ENCODE measurements at places on chromosomes 4 and X.

DNA sequence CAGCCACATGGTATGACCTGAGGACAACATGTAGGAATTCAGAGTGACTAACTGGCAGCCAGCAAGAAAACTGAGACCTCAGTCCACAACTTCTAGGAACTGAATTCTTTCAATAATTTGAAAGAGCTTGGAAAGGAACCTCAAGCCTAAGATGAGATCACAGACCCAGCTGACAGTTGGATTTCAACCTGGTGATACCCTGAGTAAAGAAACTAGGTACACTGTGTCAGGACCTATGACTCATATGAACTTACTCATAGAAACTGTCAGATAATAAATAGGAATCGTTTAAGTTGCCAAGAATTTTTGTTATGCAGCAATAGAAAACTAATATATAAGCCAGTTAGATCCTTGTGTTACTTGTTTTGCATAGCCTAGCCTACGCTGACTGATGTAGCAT lies 102.4 kb upstream of the DCAF12L1 start:
- no peak for DNase-seq

- no peak for DNase-seq
These were observed 25.7 kb downstream of the USP53 start for GRCh38 chr4:119238068-119238722.

- DNase-seq: peak; percentile 89
These were observed 62.5 kb downstream of the PGRMC2 start for GRCh38 chr4:128225148-128225547.

DNA sequence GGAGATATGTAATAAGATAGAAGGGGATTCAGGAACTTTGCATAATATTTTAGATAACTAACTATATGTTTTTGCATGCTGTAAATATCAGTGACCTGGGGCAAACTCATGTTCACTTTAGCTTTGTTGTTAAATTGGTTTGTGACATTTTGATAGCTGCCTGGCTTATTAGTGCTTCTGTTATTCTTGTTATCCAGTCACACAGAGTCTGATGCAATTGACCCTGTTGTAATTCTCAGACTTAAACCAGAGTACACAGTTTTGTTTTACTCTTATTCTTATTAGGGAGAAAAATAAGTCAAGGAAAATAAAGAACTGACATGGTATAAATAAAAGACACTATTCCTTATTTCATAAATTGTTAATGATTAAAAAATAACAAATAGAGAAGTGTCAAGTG lies 516.7 kb upstream of the SLIT2 start:
- no peak for DNase-seq

GRCh38 chr4:143243041-143243440 lies 58.3 kb downstream of the USP38 start:
- DNase-seq: no peak

DNA sequence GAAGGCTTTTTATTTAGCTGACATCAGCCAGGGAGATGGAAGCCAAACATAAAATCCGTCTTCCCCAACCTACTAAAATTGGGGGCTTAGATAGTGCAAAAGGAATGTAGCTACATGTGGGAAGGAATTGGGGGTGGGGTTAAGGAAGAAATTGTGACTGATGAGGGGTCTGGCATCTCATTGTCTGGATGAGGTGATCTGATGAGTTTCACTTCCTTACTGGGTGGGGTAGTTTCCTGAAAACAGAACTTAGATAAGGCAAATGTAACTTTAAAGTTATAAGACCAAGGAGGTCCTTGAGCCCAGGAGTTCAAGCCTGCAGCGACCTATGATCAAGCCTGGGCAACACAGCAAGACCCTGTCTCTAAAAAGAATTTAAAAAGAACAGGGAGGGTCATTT lies 105.5 kb upstream of the NEIL3 start:
- no peak for DNase-seq

- no peak for DNase-seq
These were observed 35.3 kb upstream of the VSIG4 start for GRCh38 chrX:66074920-66075879.

DNA sequence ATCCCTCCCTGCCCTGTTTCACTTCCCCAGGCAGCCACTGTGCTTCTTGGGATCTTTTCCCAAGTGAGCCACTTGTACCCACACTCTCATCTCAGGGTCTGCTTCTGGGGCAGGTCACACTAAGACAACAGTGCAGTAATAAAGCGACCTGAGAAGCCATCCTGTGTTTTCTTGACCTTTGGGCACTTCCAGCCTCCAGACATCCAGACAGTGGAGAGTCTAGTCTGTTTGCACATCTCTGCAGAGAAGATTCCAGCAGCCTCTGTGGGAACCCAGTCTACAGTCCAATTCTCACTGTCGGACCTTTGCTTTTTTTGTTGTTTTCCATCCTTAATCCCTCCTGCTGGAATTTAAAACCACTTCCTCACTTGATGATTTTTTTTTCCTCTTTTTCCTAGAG lies 50.3 kb upstream of the ATP6AP2 start:
- DNase-seq: no peak

GRCh38 chr4:95153182-95153581 lies 395.4 kb downstream of the BMPR1B start:
- no peak for DNase-seq

- no peak for DNase-seq
These were observed 70.7 kb downstream of the RASL11B start for GRCh38 chr4:52932591-52933470.

DNA sequence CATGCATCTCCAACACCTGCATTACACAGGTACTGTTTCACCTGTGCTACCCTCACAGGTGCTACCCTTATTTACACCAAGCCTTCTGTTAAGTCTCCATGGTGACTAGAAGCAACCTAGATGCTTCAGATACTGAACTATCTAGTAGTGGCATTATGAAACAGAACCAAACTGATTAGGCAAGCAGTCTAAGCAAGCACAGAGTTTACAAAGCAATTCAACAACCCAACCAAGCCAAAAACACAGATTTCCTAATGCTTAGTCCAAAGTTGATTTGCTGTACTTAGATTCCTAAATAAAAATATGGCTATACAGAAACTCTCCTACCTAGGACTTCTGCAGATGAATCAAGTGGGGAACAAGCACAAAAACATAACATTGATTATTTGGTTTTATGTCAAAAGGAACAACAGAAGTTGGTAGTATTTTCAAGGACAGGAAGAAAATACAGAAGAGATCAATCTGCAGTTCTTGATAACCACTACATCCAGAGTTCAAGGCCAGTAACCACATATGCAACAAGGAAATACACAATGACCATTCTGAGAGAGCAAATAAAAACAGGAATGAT lies 3.2 kb downstream of the TAPT1 start:
- no peak for DNase-seq

GRCh38 chr4:130576218-130576617 lies 1480.3 kb downstream of the C4orf33 start:
- no peak for DNase-seq

DNA sequence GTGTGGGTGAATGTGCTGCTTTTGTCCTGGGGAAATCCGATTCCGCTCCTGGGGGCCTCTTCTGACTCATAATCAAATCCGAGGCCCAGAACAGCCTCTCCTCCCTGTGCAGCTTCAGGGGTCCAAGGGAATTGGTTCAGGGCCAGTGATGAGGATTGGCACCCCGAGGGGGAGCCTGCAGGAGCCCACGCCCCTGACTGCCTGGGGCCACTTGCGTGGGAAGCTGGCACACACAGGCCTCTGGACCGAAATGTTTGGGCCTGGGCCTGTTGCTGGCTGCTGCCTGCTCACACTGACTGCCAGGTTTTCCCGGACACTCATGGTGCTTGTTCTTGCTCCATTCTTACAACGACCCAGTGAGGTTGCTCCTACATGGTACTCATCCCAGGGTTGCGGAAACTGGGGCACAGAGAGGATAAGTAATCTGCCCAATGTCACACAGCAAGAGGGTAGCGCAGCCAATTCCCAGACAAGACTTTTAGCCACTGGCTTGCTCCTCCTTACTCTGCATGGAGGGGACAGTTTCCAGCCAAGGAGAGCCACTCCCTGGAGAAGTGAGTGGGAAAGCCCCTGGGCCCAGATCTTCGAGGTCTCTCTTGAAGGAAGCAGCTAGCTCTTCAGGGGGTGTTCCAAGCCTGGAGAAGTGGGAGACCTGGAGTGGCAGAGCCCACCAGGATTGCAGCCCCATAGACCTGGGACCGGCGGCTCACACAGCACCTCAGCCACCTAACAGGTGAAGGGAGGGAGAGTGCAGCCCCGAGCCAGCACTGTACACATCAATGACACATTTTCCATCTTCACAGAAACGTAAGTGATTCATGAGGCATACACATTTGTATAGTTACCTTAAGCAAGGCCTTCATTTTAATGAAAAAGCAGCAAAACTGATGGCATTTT lies 20.3 kb downstream of the CFAP99 start:
- DNase-seq: no peak

- peak; percentile 95 for DNase-seq
These were observed 129.1 kb upstream of the LDB2 start for GRCh38 chr4:17027495-17027894.

- DNase-seq: no peak
These were observed 1646.4 kb upstream of the ADGRL3 start for GRCh38 chr4:59553721-59554091.

DNA sequence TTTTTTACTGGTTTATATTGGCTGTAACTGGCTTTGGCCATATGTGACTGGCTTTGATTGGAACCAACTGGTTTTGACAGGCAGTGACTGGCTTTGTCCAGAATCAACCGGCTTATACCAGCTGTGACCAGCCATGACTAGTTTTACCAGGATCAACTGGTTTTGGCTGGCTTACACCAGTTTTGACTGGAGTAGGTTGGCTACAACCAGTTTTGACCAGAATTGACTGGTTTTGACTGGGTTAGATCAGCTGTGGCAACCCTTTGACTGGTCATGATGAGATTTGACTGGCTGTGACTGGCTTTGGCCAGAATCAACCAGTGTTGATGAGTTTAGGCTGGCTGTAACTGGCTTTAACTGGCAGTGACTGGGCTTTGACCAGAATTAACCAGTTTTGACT lies 169.2 kb upstream of the AMOT start:
- DNase-seq: no peak

- DNase-seq: no peak
These were observed 1.4 kb downstream of the GRIPAP1 start for GRCh38 chrX:49000636-49001035.

- no peak for DNase-seq
These were observed 828.7 kb downstream of the PCDH7 start for GRCh38 chr4:31548823-31549222.

DNA sequence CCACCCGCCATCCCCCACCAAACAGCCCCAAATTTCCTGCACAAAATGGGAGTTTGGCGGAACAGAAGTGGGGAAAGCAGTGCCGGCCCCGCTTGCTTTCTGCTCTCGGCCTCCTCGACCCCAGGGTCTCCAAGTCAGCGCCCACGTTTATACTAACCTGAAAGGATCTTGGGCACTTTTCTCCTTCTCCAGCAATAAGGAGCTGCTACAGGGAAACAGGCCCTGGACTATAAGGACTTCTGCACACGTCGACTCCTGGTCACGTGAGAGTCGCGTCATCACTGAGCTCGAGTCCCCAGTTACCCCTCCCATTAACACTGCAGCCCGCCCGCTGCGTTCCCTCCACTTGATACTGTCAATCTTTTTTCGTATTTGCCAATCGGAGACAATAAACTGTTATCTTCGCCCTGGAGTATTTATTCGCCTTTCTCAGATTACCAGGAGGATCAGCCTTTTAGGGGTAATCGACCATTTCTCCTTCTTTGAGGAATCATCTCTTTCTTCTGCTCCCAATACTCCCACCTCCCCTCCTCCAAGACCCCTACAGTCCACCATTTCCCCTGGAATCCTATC lies at the start of gene TCEAL8:
TCEAL8 (minus strand) TSS at position 235 of the 573 bp plus-strand sequence. CDS start 1,176 bp downstream, outside the sequence.
- DNase-seq: no peak

- no peak for DNase-seq
These were observed 822.1 kb upstream of the GALNTL6 start for GRCh38 chr4:170990989-170991589.

DNA sequence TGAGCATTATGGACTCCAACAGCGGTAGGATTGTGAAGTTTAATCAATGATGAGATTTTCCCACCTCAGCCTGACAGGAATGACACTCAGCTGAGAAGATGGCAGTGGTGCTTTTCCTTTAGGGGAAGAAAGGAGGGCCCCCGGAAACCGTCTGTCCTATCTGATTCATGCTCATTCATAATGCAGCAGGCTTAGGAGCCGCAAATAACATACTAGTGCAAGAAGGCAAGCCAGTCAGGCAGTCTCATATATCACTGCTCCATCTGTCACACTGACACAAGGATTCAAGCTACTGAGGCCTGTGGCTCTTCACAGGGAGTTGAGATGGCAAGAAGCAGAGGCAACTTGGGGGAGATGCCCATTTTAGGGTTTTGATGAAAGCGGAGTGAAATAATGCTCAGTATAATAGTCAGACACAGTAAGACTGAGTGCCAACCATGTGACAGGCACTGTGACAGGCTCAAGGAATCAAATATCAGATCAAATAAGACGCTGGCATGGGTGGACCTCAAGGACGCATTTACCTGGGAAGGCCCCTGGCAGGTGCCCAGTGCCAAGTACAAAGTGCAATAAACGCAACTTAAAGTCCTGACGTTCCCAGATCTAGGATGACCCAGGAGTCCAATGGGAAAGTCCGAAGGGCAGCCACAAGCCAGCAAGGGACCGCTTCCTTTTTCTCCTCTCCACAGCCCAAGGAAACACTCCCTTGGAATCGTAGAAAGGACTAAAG lies 63.4 kb downstream of the FHDC1 start:
- DNase-seq: no peak

DNA sequence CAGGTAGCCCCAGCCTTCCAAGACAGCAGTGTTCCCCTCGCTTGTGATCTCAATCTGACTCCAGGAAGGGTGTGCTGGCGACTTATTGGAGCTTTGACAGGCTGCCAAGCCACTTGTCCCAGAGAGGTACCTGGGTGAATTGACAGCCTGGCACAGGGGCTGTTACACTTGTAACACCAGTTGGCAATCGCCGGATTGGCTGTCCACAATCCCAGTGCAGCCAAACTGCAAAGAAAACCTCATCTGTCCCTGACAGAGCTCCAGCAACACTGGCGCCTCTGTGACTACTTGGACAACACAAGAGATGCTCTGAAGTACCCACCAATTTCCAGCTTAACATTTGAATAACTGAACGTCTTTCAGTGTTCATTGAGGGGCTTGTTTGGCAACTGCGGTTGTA lies 76.8 kb upstream of the PRPS1 start:
- DNase-seq: no peak

- no peak for DNase-seq
These were observed 50.1 kb upstream of the ADRA2C start for GRCh38 chr4:3715855-3716630.

GRCh38 chr4:181468451-181468850 lies 774.8 kb upstream of the TENM3 start:
- no peak for DNase-seq
